ENCODE measurements at places on chromosomes 4 and X.
A peak's percentile ranks its signal among the peaks of the same experiment; 100 is the strongest.

- peak; percentile 3 for DNase-seq
These were observed 100.9 kb downstream of the CXXC4 start for GRCh38 chr4:104393655-104394324.

DNA sequence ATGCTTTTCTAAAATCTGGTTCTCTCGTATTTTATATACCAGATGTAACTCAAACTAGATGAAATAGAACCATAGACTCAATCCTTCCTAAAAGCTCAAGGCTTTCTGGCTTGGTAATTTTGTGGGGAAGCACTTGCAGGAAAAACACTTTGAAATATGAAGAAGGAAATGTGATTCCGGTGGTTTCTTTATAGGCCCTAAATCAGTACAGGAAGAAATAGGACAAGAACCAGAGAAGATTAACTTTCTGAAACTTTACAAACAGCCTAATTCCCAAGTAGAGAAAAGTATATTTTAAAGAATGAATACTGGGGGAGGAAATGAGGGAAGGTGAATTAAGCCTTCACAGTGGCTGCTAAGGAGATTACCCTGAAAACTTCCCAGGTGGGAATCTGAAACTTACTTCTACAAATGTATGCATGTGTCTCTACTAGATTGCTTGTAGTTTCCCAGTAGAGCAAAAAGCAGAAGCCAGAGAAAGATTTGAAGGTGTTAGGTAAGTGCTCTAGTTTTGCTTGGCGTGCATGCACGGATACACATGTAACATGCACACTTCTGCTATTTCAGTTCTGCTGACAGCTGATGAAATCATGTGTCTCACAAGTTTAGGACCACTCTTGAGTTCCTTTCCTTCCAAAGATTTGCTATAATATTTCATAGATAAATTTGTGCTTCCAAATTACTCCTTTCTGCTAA lies 92.1 kb downstream of the AFF1 start:
- no peak for DNase-seq

DNA sequence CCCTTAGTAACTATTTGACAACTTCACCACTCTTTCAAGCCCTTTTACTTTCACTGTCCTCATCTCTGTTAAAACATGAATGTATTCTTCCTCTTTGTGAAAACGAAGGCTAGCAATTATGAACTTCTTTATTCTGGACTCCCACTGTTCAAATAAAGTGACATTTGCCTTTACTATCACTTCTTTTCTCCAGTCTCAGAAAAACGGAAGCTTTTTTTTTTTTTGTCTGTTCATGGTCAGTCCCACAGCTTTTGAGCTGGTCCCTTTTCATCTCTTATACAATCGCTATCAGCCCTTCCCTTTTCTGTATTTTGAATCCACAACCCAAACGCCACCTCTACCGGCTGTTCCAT lies 327.7 kb downstream of the DKK2 start:
- no peak for DNase-seq

DNA sequence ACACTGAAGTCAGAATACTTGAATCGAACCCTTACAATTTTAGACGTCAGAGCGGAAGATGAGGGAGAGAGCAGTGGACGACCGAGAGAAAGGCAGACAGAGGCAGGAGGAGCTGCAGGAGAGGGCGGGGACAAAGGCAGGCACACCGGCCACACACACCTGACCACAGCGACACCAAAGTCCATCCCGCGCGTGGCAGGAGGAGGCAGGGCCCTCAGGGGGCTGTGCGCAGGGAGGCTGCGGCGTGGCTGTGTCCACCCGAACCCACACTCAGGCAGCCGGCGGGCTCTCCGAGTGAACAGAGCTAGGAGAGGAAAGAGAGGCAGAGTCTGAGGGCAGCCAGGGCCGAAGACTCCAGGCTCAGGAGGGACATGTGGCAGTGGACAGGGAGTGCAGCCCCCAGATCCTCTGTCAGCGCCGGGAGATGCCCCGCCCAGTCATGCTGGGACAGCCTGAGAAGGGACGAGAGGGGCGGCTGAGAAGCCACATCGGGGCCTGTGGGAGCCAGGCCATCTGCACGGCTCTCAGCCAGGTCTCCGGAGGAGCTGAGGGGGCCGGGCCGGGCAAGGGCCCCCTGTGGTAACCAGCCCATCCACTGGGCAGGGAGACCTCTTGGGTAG lies 20.1 kb downstream of the GAK start:
- no peak for DNase-seq

DNA sequence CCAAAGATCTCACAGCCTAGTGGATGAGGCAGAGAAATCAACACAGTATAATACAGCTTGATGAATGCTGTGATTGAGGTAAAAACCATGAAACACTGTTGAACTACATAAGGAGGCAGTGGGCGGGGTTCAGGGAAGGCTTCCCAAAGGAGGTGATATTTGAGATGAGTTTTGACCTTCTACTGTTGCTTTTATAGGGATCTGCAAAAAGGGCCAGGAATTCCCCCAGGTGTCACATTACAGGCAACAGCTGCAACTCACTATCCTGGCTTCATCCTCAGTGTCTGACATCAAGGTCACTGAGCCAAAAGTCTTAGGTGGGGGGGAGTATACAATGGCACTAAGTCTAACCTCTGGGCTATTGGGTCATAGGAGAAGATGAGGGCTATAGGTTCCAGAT lies 185.7 kb upstream of the NRK start:
- no peak for DNase-seq

DNA sequence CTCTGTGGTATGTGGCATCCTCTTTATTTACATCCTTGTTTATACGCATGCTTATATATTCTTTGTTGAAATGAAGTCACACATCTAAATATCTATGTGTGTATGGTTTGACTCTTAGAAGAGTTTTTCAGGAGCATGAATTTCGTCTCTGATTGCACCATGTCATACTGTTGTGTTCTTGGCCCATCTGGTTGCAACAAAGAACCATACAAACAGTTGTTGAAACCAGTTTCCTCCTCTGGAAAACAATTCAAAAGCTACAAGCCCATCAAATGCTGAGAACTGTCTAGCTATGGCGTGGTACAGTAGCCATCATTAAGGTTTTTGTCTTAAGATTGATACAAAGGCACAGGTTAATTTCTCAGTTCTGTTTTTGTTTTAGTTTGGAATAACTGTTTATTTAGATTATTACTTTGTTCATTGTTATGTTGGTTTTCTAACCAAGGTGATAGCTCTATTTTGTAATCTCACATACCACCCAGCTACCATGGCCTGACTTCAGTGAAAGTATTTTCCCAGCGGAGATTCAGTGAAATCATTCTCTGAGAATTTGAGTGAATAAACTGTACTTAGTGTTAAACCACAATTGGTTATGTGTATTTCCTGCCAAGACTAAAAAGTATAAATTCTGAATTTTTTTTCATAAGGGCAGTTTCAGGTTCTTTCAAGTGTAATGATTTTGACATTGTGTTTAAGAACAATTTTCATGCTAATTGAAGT lies 91.0 kb downstream of the ARHGAP24 start:
- DNase-seq, result no peak

DNA sequence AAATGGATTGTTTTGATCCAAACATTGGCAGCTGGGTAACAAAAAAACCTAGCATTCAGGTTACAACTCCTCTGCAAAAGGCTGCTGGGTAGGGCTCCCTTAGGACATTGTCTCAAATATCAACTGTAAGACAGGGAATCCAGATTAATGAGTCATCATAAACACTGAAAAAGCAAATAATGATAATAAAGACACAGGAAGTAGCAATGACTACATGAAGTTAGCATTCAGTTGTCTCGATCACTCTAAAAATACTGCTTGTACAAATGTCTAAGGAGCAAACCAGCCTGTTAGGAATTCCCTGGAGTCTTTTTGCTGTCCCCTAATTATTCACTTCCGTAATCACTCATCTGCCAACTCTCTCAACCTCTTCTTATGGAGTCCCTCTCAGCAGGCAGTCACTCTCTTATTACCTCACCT lies 259.2 kb downstream of the GPC3 start:
- DNase-seq, result peak; percentile 79

GRCh38 chrX:46642145-46642544 lies 68.6 kb downstream of the CHST7 start:
- DNase-seq, result peak; percentile 11

GRCh38 chr4:123479944-123480343 lies 83.3 kb downstream of the SPRY1 start:
- DNase-seq, result no peak

DNA sequence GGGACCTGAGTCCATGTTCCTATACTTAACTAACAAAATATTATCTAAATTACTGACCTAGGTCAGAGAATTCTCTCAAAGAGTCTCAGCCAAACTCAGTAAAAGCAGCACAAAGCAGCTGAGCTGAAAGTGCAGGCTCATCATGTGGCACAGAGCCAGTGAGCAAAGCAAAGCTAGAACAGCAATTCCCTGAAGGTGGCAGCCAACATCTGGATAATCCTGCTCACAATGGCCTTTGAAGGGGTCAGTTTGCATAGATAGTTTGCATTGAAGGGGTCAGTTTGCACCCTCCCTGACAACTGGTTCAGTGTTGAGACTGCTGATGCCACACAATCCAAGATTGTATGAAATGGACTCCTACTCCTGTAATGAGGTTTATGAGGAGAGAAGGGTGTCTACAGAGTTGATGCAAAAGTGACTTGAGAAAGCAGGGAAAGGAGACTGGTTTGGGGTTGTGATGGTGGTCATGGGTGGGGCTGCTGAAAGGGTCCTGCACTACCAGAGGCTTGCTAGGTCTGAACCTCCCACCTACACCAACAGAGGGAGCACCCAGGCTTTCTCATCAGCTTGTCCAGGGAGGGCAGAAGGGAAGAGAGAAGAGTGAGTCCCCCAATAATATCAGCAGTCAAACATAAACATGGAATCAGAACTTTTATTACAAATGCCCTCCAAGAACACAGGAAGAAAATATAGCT lies 39.7 kb downstream of the TRIM61 start:
- DNase-seq, result no peak

DNA sequence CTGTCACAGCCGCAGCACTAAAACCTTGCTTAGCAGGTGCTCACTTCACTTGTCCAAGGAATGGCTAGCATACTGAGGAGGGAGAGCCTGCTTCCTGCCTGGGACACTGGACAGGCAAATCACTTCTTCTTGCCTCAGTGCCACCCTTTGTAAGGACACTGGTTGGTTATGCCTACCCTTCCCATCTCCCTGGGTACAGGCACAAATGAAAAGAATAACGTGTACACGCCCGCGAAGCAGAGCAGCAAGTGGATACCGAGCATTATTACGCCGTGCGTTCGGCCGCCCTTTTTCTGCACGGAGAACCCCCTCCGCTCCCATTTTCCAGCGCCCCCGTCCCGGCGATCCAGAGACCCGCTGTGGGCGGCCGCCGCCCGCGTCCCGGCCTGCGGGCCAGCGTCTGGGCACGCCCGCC lies 338 bp upstream of the KLHL2 start:
- no peak for DNase-seq

DNA sequence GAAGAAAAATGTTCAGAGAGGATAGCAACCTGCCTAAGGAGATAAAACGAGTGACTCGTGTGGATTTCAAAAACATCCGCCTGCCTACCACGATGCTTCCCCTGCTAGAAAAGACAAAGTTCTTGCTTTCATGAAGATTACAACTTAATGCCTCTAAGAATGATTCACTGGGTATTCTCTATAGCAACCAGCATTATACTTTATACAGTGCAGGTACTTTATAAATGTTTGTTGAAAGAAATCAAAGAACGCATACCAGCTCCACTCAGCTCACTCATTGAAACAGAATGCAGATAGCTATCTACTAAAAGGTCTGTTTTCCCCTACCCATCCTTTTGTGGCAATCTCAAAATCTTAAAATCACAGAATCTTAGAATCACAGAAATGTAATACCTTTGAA lies 33.7 kb downstream of the GASK1B start:
- no peak for DNase-seq

DNA sequence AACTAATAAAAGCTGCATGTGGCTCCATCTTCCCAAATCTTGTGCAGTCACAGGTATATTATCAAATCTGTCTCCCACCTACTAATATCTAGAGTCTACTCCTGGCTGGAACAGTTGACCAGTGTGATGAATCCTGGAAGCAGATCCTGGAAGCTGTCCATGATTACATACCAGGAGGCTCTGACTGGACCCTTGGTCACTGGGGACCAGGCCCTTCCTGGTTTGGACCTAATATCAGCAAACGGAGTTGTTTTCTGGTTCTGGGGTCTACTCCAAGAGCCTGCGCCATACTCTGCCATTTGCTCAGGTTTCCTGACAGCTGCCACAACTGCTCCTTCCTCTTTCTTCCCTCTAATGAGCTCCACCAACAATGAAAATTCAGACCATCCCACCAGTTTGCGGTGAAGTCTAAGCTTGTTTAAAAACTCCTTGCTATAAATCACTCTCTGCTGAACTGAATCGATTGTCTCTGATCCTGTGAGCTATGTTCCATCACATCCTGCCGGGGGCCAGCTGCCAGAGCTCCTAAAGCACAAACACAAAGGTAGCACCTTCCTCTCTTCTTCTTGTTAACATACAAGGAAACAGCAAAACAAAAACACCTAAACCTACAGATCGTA lies 114.2 kb downstream of the PALLD start:
- no peak for DNase-seq

DNA sequence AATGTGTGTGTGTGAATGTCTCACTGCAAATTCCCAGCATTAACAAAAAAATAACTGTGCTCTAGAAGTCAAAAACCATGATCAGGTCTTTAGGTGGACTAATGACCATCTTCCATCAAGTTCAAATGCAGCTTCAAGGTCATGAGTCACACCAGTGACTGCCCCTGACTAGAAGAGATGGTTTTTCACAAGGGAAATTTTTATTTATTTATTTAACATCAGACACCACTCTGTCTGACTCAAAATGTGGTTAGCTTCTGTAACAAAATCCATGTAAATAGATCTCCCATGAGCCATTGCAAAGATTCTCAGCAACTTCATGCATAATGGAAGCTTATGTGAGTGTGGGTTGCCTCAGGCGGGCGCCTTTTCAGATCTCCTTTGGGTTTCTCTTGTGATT lies 219.2 kb downstream of the KIT start:
- no peak for DNase-seq

- DNase-seq, result no peak
These were observed 1.8 kb downstream of the SPIN4 start for GRCh38 chrX:63349307-63349706.

DNA sequence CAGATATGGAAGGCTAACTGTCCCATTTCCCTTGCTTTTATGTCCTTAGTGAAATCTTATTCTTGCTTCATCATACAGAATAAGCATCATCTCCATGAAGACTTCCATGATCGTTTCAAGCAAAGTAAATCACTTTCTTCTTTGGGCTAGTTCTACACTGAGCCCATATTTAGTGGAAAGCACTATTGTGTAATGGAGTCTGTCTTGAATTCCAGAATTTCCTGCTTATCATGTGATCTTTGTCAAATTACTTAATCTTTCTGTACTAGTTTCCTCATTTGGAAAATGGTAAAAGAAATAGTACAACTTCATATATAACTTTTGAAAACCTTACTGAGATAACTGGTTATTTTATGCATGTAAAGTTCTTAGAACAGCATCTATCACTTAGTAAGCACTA lies 7.6 kb downstream of the ANAPC10 start:
- DNase-seq, result no peak

- peak; percentile 15 for DNase-seq
These were observed 82.6 kb downstream of the GK start for GRCh38 chrX:30735839-30736238.

GRCh38 chrX:135974279-135974856 lies 580 bp upstream of the MMGT1 start:
- no peak for DNase-seq

GRCh38 chr4:22739968-22740367 lies 47.2 kb downstream of the GBA3 start:
- peak; percentile 2 for DNase-seq

GRCh38 chr4:127528302-127528701 lies 104.5 kb upstream of the INTU start:
- no peak for DNase-seq

All from foreskin keratinocyte (primary cell).